ENCODE measurements at places on chromosomes 4 and X. TPM values are rescaled to one million over a fixed set of nuclear protein-coding genes. Genes with fewer than 3 reads are reported as not detected.
A peak's percentile ranks its signal among the peaks of the same experiment; 100 is the strongest.

The PABPC4L gene
- polyA plus RNA-seq = 0.47 TPM

The PLXNA3 gene
- 4.9 TPM for polyA plus RNA-seq

The ARMCX6 gene
- polyA plus RNA-seq = 61.7 TPM

The HSD17B10 gene
- 255 TPM for polyA plus RNA-seq

The MED28 gene
- 26.1 TPM for polyA plus RNA-seq

The ENPEP gene
- polyA plus RNA-seq = 83.2 TPM

The SMR3A gene
- not detected for polyA plus RNA-seq

The CT47B1 gene
- not detected for polyA plus RNA-seq

DNA sequence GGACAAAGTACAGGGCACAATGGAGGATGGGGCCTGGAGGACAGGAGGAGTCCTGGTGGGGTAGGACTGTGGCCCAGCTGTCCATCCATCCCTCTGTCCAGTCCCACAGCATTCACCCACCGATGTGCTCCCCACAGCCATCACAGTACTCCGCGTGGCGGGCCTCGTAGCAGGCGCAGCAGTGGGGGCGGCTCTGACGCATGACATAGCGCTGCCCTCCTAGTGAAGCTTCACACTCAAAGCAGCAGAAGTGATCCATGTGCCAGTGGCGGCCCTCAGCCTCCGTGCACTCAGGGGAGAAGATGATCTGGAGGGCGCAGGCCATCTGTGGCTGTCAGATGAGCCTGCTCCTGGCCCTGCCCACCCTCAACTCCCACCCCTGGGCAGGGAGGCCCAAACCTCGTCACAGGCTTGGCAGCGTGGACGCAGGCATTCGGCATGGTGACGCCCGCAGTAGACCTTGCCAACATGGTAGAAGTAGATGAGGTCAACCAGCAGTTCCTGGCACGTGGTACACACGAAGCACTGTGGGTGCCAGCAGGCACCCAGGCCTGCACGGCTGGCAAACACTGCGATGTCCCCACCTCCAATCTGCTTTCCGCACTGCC is 6.3 kb downstream of the PLP2 start:
- H3K4me3 ChIP-seq = no peak overlapping the region
- H3K36me3 ChIP-seq = no peaks in the 10 kb centered on the region
- H3K27ac ChIP-seq = no peak overlapping the region
- no peak for DNase-seq
- H3K27me3 ChIP-seq = no peaks in the 10 kb centered on the region

DNA sequence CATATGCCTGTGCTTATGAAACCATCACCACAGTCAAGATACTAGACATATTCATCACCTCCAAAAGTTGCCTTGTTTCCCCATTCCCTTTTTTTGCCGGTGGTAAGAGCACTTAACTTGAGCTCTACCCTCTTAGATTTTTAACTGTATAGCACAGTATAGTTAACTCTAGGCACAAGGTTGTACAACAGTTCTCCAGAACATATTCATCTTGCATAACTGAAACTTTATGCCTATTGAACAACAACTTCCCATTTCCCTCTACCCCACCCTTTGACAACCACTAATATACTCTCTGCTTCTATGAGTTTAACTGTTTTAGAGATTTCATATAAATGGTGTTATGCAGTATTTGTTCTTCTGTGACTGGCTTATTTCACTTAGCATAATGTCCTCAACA is 119.3 kb downstream of the ASB9 start:
- peaks cover 2% of the 10 kb centered on the region for H3K27me3 ChIP-seq
- no peak for DNase-seq
- H3K36me3 ChIP-seq = no peaks in the 10 kb centered on the region

GRCh38 chr4:27272217-27272616 is 411.6 kb downstream of the STIM2 start:
- H3K36me3 ChIP-seq = no peaks in the 10 kb centered on the region
- no peak overlapping the region for H3K4me3 ChIP-seq
- no peak overlapping the region for H3K27ac ChIP-seq
- no peak for DNase-seq
- no peaks in the 10 kb centered on the region for H3K4me1 ChIP-seq
- no peaks in the 10 kb centered on the region for H3K27me3 ChIP-seq

- H3K4me1 ChIP-seq = no peaks in the 10 kb centered on the region
- no peak overlapping the region for H3K4me3 ChIP-seq
- H3K27me3 ChIP-seq = no peaks in the 10 kb centered on the region
- no peak overlapping the region for H3K27ac ChIP-seq
These were observed 6.3 kb downstream of the MEPE start for GRCh38 chr4:87838890-87839591.

DNA sequence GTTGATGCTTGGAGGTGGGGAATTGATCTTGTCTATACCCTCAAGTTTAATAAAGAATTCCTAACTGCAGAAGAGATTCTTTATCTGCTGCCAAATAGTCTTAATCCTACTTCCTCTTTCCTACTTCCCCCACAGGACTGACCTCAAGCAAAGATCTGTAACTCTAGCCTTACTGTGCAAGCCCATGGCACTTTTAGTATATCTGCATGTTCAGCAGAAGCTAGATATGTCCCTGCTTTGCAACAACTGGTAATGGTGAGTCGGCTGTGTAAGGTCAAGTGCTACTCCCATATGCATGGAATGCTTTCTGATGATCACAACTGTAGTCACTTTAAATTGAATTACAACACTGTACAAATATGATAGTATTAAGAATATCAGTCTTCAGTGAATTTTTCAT is 26.3 kb upstream of the PDS5A start:
- no peak for DNase-seq
- no peaks in the 10 kb centered on the region for H3K36me3 ChIP-seq
- H3K27ac ChIP-seq = no peak overlapping the region
- no peaks in the 10 kb centered on the region for H3K4me1 ChIP-seq

GRCh38 chrX:123088331-123088730 is 95.7 kb upstream of the GRIA3 start:
- H3K4me1 ChIP-seq = no peaks in the 10 kb centered on the region
- H3K27ac ChIP-seq = no peak overlapping the region

GRCh38 chr4:176149680-176150355 is 45.6 kb downstream of the SPATA4 start:
- no peaks in the 10 kb centered on the region for H3K4me1 ChIP-seq
- H3K27me3 ChIP-seq = no peaks in the 10 kb centered on the region
- H3K4me3 ChIP-seq = no peak overlapping the region
- no peak for DNase-seq

DNA sequence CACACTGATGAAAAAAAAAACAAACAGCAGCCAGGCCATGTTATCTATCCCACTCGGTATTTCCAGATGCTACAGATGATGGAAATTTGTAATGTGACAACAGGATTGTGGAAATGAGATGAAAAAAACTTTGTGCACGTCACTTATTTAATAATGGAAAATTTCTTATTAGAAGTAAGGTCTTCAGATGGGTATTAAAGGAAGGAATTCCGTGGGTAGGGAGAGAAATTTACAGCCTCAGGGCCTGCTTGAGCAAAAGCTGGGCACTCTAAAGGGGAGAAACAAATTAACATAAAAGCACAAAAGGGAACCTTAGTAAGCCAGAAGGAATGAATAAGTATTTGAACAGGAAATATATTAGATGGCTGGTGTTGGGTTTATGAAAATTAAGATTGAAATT is 4.2 kb upstream of the PKD2 start:
- H3K4me3 ChIP-seq = no peak overlapping the region
- H3K27ac ChIP-seq = no peak overlapping the region
- DNase-seq = no peak
- no peaks in the 10 kb centered on the region for H3K27me3 ChIP-seq
- H3K4me1 ChIP-seq = no peaks in the 10 kb centered on the region
- no peaks in the 10 kb centered on the region for H3K36me3 ChIP-seq

DNA sequence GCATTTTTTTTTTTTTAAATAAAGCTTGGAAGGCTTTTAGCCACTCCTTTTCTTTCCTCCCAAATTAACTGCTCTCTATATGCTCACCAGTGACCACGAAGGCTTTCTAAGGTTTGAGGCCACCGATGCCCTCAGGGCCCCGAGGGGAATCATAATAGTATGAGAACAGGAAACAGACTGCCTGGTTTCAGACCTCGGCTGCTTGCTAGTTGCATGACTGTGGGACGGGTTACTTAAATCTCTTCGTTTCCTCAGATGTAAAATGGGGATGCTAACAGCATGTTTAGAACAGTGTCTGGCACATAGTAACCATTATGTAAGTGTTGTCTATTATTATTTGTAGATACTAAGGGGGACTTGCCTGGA is 3.6 kb downstream of the LINC00632 start:
- no peak overlapping the region for H3K4me3 ChIP-seq
- H3K27me3 ChIP-seq = peaks cover 4% of the 10 kb centered on the region
- no peaks in the 10 kb centered on the region for H3K36me3 ChIP-seq
- no peaks in the 10 kb centered on the region for H3K4me1 ChIP-seq

GRCh38 chrX:133215747-133216146 is 2.4 kb downstream of the TFDP3 start:
- peak; percentile 24 for DNase-seq
- H3K4me3 ChIP-seq = no peak overlapping the region
- H3K4me1 ChIP-seq = no peaks in the 10 kb centered on the region

DNA sequence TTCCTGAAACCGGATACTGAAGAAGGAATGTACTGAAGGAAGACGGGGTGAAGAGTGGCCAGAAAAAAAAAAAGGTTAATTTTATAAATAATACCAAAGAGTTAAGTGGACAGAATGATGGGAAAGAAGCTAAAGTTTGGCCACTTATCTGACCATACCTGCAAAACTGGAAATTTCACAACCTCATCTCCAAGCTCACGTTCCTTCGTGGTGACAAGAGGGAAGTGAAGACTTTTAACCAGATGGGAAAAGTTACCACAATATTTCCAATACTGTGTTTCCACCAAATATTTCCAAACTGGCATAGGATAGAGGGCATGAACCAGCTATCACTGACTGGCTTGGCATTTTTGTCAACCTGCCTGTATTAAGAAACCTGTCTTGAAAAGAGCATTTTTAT is 56.4 kb downstream of the MAML3 start:
- H3K27me3 ChIP-seq = no peaks in the 10 kb centered on the region
- no peak overlapping the region for H3K4me3 ChIP-seq
- peaks cover 2% of the 10 kb centered on the region for H3K4me1 ChIP-seq
- no peak for DNase-seq

DNA sequence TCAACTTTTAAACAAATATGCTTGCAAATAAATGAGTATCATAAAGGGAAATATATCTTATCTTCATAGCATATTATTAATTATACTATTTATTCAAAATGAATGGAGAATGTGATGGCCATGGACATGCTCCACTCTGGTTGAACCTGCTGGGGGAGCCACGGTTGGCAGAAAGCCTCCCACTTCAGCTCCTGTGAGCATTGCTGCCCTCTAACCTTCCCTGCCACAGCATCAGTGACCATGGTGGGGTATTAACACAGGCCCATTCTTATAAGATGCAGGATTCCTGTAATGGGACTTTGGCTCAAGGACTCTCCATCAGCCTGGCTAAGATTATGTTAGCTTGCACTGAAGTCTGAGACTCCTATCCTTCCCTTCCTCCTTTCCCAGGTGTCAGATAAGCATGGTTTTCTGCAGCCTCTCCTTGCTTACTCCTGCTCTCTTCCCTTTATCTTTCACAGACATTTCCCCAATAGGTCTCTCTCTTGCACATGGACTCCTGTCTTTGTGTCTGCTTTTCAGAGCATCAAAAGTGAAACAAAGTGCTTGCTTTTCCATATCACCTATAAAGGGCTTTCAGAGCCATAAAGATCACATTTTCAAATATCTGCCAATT is 4.9 kb upstream of the ABRAXAS1 start:
- no peaks in the 10 kb centered on the region for H3K36me3 ChIP-seq
- H3K27ac ChIP-seq = no peak overlapping the region
- peaks cover 5% of the 10 kb centered on the region for H3K4me1 ChIP-seq
- no peaks in the 10 kb centered on the region for H3K27me3 ChIP-seq

DNA sequence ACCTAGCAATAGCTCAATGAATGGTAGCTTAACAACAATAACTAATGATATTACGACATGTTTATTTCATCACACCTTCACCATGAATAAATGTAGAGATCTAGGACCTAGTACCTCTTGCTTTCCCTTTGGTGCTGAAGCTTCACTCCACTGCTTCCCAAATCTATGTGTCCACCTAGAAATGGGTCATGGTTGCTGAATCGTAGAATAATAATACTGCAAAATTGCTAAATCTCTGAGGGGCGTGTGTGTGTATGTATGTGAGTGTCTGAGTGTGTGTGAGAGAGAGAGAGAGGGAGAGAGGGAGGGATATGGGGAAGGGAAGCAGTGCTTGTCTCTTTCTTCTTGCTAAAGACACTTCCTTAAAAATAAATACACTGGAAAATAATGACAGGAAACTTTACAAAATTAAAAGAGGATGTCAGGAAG is 109.3 kb upstream of the BMP2K start:
- H3K4me1 ChIP-seq = no peaks in the 10 kb centered on the region
- H3K4me3 ChIP-seq = no peak overlapping the region
- DNase-seq = no peak
- H3K27ac ChIP-seq = no peak overlapping the region
- H3K27me3 ChIP-seq = no peaks in the 10 kb centered on the region
- no peaks in the 10 kb centered on the region for H3K36me3 ChIP-seq

DNA sequence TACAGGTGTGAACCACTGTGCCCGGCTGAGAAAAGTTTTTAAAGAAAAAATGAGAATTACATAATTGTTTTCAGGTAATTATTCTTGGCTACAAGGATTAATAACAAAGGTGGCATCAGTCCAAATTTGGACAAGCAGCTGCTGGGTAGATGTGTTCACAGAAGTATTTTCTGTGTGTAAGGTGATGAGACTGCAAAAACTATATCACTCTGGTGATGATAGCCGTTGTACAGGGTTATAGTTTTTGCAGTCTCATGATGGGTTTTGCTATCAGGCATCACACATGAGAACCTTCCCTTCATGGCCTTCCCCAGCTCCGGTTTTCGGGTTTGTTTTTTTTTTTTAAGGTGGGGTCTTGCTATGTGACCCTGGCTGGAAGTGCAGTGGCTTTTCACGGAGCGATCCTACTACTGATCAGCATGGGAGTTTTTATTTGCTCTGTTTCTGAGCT is 5.1 kb upstream of the SLC10A3 start:
- no peak overlapping the region for H3K4me3 ChIP-seq
- H3K36me3 ChIP-seq = no peaks in the 10 kb centered on the region
- DNase-seq = no peak
- H3K4me1 ChIP-seq = no peaks in the 10 kb centered on the region
- no peaks in the 10 kb centered on the region for H3K27me3 ChIP-seq
- H3K27ac ChIP-seq = no peak overlapping the region

DNA sequence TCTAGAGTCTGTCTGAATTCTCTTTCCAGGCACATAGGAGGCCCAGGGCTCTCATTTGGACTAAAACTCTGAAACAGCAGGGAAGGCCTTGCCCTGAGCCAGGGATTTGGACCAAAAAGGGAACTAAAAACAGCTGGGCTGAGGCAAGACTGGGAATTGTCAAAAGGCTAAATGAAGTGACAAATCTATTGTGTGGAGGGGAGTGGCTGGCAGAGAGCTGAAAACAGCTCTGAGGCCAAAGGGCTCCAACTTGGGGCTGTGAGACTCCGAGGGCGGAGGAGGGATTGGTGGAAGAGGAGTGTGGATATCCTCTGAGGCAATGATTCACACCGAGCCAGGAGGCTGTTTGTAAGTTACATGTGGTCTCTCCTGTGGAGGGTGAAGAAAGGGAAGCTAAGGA is 63.2 kb downstream of the PHEX start:
- H3K27ac ChIP-seq = no peak overlapping the region
- no peaks in the 10 kb centered on the region for H3K27me3 ChIP-seq
- H3K4me3 ChIP-seq = no peak overlapping the region
- no peak for DNase-seq
- no peaks in the 10 kb centered on the region for H3K4me1 ChIP-seq

Measured in kidney (tissue), 22 donors.